ENCODE measurements at places on chromosomes 5 and 9.

DNA sequence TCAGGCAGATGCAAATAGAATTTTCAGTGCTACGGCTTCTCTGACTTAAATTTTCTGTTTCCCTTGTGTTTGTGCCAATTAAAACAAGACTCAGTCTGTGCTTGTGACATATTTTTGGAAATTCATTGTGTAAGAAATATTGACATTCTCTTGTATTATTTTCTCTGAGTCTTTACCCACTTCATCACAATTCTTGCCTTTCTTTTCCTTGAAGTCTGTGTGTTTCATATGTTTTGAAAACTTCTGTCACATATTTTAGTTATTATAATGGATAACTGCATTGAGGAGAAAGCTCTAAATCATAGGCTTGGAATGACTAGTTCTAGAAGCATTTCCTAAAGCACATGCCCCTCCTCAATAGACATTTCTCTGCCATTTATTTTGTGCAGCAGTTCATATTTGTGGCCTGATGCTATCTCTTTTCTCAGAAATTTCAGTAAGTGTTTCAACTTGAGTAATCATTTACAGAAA is 206.6 kb downstream of the PALM2AKAP2 start:
- no peak for DNase-seq

DNA sequence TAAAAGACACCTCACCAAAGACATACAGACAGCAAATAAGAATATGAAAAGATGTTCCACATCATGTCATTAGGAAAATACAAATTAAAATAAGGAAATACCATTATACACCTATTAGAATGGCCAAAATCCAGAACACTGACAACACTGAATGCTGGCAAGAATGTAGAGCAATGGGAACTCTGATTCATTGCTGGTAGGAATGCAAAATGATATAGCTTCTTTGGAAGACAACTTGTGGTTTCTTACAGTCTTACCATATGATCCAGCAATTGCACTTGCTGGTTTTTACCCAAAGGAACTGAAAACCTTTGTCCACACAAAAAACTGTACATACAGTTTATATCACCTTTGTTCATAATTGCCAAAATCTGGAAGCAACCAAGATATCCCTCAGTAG is 6.5 kb downstream of the TMEM161B start:
- no peak for DNase-seq

DNA sequence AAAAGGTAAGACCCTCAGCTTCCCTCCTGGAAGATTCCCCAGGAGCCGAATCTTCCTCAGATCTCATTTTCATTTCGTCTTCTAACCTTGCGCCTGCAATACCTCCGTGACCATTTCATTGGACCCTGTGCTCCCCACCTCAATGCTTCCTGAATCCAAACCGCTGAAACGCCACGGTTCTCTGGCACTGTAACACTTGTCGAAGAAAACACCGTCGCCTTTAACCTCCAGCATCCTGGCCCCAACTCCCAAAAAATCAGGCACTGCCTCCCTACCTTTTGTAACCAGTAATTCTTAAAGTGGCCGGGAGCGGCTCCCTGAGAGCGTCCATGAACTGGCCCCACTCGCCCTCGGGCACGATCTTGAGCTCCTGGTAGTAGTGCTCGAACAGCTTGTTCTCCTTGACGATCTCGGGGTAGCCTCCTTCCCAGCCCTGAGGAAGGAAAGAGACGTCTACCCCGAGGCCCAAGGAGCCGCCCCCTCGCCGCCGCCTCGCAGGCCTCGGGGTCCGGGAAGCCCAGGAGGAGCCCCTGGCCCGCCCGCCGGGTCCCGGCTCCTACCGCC is 438 bp downstream of the NSUN2 start:
- DNase-seq, result no peak

- peak; percentile 82 for DNase-seq
Observed at GRCh38 chr5:132410451-132411303, 41.2 kb downstream of the SLC22A5 start.

DNA sequence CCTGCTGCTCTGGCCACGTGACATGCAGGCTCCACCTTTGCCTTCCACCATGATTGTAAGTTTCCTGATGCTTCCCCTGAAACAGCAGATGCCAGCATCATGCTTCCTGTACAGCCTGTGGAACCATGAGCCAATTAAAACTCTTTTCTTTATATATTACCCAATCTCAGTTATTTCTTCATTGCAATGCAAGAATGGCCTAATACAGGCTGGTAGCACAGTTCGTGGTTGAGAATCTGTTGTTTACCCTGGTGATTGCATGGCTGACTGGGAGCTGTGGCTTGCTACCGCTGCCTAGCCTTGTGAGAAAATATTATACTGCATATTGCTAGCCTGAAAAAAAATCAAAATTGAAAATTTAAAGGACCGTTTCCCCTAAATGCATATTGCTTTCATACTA is 44.8 kb upstream of the PTPN3 start:
- DNase-seq, result no peak

GRCh38 chr9:12462861-12463260 is 230.3 kb upstream of the TYRP1 start:
- DNase-seq, result no peak
